Erythroblast (primary cell): ENCODE measurements at places on chromosomes 7 and 10.

DNA sequence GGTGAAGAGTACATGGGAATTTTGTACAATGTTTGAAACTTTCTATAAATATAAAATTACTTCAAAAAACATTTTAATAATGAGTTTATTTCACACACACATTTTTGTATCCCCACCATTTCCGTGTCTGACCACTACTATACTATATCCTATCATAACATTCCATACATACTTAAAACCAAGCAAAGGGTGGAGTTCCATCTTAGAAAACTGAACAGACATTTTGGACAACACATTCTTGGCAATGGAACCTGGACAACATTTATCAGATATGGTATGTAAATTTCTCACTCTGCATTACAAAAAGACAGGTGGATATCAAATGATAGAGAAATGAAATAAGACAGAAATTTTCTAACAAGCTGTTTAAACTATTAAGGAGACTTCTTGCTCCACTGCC lies 168.9 kb downstream of the TWIST1 start:
- no peak for DNase-seq

- DNase-seq = no peak
Measured at GRCh38 chr7:155229548-155230168, 68.0 kb upstream of the INSIG1 start.

DNA sequence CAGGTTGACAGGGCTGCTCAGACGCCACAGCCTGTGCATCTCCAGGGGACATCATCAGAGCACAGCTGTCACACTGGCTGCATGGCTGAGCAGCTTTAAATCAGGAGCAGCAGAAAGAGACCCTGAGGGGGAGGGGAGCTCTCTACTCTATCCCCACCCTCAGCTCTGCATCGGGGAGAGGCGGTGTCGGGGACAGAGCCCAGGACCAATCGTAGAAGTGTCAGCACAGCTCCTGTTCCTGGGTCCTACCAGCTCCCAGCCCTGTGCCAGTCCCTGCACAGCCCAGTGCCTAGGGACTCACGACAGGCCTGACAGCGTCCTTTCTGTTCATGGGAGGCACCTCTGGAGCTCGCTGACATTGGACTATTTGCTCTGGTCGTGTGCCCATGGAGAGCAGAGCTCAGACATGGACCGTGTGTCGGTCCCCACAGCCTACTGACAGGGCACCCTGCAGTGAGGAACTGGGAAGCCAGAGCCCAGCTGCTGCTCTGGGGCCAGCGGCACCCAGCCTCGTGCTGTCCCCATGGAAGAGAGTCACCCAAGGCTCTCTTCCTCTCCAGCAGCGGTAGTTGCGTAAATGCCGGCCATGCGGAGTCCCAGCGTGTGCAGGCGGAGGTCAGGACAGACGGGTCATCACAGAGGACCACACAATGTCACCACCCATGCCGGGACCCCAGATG lies 20.4 kb upstream of the ANTXRL start:
- DNase-seq = no peak

GRCh38 chr7:82317257-82317721 lies 126.3 kb downstream of the CACNA2D1 start:
- DNase-seq = no peak

- peak; percentile 65 for DNase-seq
Measured at GRCh38 chr10:15725603-15726002, 5.9 kb upstream of the ITGA8 start.

DNA sequence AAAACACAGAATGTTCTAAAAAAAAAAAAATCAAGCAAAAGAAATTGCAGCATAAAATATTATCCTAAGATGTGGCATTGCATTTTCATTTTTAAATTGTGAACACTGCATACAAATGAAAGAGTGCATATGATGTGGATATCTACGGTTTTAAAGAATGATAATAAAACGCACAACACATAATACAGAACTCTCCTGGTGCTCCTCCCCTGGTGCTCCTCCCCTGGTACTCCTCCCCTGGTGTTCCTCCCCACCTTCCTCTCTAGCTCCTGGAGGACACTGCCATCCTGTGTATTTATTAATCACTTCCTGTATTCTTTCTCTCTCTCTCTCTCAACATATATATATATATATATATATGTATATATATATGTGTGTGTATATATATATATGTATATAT lies 100.1 kb downstream of the SLC37A3 start:
- DNase-seq = no peak

DNA sequence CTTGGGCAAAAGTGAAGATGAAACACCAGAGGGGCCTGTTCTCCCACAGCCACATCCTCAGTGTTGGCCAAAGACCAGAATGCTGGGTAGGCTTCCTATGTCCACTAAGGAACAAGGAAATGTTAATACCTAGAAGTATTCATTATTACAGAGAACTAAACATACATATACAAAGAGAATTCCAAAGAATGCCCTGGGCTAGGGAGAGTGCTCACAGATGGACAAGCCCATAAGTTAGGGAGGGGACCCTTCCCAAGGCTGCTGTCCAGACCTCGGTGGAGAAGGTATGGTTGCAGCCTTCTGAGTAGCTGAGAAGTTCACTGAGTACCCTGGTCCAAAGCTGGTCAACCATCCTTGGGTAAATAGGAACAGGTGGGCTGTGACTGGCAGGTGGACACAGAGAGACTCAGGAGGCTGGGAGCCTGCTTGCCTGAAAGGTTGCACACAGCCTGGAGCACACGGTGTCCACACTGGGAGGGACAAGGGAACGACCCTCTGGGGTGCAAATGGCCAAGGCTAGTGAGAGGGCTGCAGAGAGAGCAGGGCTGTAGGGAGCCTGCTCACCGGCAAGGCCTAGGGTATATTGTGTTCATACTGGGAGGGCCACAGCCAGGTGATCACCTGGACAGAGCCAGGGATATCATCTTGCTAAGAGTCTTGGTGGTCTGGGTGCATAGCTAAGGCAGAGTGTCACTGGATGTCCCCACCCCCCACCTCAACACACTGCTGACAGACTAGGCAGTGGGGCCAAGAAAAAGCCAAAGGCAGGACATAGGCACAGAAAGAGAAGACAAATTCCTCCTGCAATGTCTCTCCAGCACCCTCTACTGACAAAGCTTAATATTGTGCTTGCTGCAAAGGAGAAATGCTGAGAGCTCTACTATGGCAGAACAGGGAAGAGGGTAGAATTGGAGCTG lies 40.3 kb downstream of the CPVL start:
- peak; percentile 76 for DNase-seq
